ENCODE measurements at places on chromosomes 2 and 18.

GRCh38 chr2:8477552-8478470, 204.0 kb upstream of the ID2 start:
- no peak for DNase-seq

- peak; percentile 61 for DNase-seq
These were observed 344.3 kb downstream of the CYP26B1 start for GRCh38 chr2:71803398-71803797.

GRCh38 chr2:222477962-222478608, 53.7 kb downstream of the SGPP2 start:
- DNase-seq = no peak

DNA sequence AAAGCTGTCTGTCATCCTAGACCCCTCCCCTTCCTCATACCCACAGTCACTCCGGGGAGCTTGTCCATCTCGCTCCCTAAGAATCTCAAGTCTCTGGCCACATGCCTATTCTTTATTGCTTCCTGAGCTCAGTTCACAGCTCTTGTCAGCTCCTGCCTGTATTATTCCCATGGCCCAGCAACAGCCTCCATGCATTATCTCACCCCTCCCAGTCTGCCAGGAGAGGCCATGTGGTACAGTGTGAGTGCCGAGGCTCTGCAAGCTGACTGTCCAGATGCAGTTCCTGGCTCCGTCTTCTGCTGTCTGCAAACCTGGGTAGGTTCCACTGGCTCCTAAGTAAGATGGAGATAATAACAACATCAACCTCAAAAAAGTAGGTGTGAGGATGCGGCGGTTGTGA, 79.7 kb downstream of the MRPS9 start:
- DNase-seq = peak; percentile 62

GRCh38 chr2:224211791-224212190, 172.7 kb upstream of the SERPINE2 start:
- DNase-seq = no peak

GRCh38 chr2:189849550-189849949, 65.3 kb downstream of the PMS1 start:
- DNase-seq = no peak

- DNase-seq = no peak
These were observed 750 bp upstream of the RMP24 start for GRCh38 chr18:35971661-35972196.

GRCh38 chr2:222404151-222404905, 20.0 kb upstream of the SGPP2 start:
- DNase-seq = no peak

DNA sequence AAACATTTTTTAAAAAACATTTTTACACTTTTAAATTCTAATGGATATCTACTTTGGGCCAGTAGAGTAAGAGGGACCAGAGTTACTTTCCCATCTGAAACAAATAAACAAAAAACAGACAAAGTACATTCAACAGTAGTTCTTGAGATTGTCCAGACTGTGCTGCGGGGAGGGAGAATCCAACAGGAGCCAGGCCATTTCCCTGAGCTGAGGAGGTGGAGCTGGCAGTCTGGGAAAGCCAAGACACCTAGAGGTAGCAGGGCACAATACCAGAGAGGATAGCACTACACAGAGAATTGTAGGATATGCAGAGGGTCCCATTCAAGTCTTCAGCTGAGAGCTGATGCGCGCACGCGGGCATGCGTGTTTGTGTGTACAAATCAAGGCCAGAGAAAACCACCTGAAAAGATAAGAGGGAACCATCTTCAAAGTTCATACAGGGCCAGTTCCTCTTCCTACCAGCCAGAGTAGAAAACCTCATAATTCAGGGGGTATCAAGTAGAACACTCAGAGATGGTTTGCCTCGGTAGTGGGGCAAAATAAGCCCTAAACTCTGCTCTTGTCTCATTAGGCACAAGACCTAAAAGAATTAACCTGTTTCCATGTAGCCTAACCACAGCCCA, 44.0 kb downstream of the PTRHD1 start:
- DNase-seq = no peak

- no peak for DNase-seq
These were observed 32.8 kb downstream of the COBLL1 start for GRCh38 chr2:164808776-164809175.

- DNase-seq = no peak
These were observed 702 bp downstream of the OLA1 start for GRCh38 chr2:174247474-174248186.

DNA sequence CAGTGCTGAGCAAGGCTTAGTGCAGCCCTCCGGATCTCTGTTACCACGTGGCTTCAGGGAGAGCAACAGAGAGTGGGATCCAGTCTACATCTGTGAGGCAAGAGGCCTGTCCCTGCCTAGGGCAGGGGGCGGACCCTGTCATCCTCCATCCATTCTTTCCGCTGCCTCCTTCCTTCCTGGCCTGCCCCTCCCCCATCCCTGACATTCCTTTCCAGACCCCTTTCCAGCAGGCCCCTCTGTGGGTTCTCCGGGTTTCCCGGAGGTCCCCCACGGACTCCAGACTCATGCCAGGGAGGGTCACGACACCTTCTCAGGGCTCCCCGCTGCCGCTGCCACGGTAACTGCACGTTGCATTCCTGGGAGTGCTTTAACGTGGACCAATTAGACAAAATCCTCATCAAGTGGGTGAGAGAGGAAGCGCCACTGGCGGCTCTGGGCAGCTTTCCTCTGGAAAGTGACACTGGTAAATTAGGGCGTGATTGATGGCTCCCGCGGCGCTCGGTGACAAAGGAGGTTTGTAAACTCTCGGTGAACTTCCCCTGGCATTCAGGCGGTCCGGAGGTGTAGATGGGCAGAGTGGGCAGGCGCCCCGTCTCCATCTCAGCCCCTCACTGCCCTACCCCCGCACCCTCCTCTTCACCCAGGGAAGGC, 11.4 kb downstream of the ATOH8 start:
- no peak for DNase-seq

- no peak for DNase-seq
These were observed 132.7 kb downstream of the ATAD2B start for GRCh38 chr2:23794234-23794633.

DNA sequence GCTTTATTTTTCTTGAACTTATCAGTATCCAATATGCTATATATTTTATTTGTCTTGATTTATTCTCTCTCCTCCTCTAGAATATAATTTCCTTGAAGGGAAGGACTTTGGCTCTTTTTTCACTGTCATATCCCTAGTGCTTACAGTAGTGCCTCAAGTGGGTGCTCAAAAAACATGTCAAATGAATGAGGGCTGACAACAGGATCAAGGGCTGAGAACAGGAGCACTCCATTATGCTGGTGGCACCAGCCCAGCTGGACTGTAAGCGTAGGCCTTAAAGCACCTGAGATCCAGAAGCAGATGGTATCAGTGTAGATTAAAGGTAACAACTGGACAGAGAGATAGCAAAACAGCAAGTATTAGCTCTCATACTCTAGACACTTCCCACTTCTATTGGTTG, 46.3 kb downstream of the PMS1 start:
- no peak for DNase-seq

DNA sequence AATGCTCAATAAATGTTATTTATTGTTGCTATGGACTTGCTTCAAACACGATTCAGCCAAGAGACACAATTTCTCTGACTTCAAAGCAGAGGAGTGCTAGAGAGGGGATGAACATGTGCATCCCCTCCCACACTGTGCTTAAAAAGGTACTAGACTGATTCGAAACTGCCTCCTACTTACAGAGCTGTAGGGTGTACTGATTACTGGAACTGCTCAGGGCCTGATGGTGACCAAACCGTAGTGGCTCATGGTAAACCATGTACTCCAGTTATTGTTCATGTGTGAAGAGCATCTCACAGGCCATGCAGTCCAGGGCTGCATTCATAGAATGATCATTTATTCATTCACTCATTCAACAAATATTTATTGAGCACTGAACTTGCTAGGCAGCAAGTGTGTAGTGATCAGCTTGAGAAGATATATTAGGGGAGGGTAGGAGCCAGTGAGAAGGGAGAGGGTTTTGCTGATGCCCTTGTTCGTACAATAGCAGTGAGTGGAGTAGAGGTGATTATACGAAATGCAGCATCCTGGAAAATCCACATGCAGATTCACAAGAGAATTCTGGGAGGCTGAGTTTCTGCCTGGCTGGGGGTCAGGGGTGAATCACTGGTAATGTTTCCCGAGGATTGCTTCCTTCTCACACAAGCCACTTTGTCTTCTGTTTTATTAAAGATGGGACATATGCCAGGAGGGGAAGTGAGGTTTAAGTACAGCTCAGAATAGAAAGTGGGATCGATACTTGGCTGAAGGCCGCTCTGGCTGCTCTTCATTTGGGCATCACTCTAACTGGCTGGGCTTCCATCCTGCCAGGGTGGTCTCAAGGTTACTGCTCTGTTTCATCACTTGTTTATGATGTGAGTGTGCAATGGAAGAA, 245.4 kb downstream of the RAD51AP2 start:
- DNase-seq = no peak

DNA sequence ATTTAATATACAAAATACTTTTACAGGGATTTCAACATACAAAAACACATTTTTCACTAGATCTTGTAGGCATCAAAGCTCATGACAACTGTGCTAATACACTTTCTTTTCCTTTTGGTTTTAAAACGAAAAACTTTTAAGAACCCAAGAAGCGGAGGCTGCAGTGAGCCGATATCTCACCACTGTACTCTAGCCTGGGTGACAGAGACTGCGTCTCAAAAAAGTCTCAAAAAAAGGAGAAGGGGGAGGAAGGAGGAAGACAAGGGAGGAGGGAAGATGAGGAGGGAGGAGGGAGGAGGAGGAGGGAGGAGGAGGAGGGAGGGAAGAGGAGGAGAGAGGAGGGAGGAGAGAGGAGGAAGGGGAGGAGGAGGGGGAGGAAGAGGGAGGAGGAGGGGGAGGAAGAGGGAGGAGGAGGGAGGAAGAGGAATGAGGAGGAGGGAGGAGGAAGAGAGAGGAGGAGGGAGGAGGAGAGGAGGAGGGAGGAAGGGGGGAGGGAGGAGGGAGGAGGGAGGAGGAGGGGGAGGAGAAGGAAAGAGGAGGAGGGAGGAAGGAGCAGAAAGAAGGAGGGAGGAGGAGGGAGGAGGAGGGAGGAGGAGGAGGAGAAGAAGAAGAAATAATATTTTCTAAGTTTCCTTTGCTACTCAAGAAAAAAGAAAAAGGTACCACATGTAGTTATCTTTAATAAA, 13.8 kb downstream of the ROCK2 start:
- no peak for DNase-seq

DNA sequence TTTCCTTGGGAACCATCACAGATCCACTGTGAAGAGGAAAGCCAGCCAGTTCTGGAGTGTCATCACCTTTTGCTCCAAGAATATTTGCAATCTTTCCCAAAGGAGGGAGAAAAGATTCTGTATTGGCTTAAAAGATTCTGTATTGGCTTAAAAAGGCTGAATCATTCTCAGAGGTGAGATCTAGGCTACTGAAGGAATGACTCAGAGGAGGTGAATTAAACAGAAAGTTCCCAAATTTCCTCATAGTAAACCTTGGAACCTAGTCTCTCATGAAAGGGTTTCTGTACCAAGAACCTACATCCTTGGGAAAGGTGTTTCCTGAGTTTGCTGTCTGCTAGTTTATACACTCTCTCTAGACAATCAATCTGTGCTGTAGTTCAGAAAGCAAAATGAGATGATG, 34.1 kb upstream of the GRB14 start:
- no peak for DNase-seq

DNA sequence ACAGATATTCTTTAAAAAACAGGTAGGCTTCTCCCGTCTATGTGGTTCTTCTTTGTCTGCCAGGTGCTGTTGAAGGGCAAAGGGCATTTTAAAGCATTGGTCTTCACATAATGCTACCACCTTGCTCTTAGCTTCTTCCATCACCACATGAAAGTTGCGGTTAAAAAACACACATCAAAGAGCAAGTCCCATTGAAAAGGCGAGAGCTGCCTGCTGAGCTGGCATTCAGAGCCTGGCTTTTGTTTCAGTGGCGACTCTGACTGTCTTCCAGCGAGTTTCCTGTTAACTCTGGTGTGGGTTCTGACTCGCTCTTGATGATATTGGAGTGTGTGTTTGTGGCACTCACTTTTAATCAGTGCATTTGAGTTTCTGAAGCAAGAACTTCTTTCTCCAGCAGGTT, 624.9 kb upstream of the FANCL start:
- no peak for DNase-seq

DNA sequence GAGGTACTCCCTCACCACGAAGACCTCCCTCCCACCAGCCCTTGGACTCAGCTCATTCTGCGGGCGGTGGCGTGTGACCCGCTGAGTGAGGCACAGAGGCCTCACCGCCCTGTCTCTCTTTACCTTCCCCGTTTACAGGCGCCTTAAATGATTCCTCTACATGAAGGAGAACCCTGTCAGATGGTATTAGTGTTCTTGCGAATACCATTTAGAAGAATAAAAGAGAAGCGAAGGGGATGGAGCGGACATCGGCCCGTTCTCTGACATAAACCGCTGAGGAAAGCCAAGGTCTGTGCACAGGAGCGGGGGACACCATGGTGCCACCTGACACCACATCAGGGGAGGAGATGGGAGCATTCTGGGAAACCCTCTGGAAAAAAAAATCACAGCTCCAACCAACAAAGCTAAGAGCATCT, 179.8 kb downstream of the HDAC4 start:
- no peak for DNase-seq

DNA sequence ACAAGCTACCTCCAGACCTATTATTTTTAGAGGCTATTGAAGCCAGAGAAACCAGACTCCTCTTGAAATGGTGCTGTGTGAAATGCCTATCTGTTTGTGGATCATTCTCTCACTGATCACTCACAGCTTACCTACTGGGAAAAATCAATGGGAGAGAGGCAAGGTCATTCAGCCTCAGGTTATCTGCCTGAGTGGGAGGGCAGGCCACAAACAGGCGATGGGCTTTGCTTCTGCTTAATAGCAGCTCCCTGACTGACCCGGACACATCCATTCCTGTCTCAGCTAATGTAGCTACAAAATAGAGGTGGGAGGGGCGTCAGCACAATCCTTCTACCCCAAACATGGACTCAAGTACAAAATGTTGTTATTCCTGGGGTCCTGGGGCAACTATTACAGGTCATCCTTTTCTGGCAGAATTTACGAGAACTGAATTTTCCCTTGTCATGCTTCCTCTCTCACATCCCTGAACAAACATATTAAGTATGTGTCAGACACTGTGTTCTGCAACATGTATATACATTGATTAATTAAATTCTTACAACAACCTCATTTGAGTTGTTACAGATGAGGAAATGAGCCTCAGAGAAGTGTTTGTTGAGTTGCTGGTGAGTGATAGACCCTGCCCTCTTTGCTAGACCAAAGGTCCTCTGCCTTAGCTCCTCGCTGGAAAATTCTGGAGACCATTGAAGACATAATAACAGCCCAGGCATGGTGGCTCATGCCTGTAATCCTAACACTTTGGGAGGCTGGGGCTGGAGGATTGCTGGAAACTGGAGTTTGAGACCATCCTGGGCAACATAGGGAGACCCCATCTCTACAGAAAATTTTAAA, 60.5 kb downstream of the CDK15 start:
- no peak for DNase-seq

GRCh38 chr2:170221317-170222288, 43.7 kb downstream of the MYO3B start:
- no peak for DNase-seq

DNA sequence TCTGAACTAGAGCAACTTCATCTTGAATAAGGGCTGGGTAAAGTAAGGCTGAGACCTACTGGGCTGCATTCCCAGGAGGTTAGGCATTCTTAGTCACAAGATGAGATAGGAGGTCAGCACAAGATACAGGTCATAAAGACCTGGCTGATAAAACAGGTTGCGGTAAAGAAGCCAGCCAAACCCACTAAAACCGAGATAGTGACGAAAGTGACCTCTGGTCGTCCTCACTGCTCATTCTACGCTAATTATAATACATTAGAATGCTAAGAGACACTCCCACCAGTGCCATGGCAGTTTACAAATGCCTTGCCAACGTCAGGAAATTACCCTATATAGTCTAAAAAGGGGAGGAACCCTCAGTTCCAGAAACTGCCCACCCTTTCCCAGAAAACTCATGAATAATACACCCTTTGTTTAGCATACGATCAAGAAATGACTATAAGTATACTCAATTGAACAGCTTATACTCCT, 109.1 kb downstream of the FIGN start:
- DNase-seq = no peak
